ENCODE measurements at places on chromosomes 16 and 17. TPM values are rescaled to one million over a fixed set of nuclear protein-coding genes. Genes with fewer than 3 reads are reported as not detected.

Gene TMEM100
- polyA plus RNA-seq = 127 TPM

Gene CMTM1
- polyA plus RNA-seq = 0.41 TPM

Gene SCGB1C2
- not detected for polyA plus RNA-seq

Gene DBNDD1
- polyA plus RNA-seq = 5.8 TPM

Gene TMEM186
- 6.5 TPM for polyA plus RNA-seq

Gene PPL
- polyA plus RNA-seq = 19.9 TPM

Gene C1QL1
- polyA plus RNA-seq = 0.10 TPM

Gene MRC2
- 58.1 TPM for polyA plus RNA-seq

Gene MEIOB
- polyA plus RNA-seq = 0.28 TPM

Gene DHRS7C
- not detected for polyA plus RNA-seq

DNA sequence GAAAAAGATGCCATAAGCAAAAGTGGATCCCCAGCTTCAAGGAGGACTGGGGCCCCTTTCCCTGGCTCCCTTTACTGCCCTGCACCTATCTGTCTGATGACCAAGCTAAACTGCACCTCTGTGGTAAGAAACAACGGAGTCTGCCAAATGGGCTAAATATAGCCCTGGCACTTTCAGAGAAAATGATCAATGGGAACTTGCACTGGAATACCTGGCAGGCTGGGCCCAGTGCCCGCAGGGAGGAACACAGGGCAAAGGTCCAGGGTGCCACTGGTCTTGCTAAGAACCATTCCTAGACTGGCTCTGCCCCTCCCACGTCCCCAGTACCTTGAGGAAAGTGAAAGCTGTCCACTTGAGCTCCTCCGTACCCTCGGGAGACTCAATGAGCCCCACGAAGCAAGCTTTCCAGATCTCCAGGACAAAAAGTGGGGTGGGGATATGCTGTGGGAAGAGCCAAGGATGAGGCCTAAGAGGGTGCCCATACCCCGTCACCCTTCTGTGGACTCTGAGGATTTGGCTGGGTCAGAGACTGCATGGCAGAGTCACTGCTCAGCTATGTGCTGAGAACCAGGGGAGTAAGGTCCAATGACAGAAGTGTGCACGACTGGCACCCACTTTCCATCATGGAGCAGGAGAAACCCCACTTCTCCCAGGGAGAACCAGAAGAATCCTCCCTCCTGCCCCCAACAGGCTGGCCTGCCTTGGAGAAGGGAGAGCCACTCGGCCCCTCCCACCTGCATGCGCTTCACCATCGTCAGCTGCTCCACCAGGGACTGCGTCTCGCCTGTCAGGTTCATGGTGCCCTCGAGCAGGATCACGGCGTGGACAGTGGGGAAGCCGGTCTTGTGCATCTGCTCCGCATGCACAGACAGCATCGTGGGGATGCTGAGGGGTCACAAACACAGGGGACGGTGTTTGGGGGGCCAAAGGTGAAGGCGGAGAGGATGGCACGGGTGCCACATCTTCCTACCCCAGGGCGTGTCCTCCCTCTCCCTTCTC, 17.4 kb downstream of the CSF3 start:
- H3K36me3 ChIP-seq = peaks cover 59% of the 10 kb centered on the region
- no peak for DNase-seq
- no peaks in the 10 kb centered on the region for H3K4me1 ChIP-seq
- H3K27me3 ChIP-seq = no peaks in the 10 kb centered on the region
- H3K4me3 ChIP-seq = no peak overlapping the region

GRCh38 chr17:8941520-8941919, 24.0 kb downstream of the PIK3R5 start:
- no peaks in the 10 kb centered on the region for H3K27me3 ChIP-seq
- no peak overlapping the region for H3K4me3 ChIP-seq
- H3K4me1 ChIP-seq = no peaks in the 10 kb centered on the region

GRCh38 chr17:51793686-51794085, 364.8 kb downstream of the CA10 start:
- no peaks in the 10 kb centered on the region for H3K36me3 ChIP-seq
- no peak overlapping the region for H3K27ac ChIP-seq
- no peak for DNase-seq
- H3K4me3 ChIP-seq = no peak overlapping the region

DNA sequence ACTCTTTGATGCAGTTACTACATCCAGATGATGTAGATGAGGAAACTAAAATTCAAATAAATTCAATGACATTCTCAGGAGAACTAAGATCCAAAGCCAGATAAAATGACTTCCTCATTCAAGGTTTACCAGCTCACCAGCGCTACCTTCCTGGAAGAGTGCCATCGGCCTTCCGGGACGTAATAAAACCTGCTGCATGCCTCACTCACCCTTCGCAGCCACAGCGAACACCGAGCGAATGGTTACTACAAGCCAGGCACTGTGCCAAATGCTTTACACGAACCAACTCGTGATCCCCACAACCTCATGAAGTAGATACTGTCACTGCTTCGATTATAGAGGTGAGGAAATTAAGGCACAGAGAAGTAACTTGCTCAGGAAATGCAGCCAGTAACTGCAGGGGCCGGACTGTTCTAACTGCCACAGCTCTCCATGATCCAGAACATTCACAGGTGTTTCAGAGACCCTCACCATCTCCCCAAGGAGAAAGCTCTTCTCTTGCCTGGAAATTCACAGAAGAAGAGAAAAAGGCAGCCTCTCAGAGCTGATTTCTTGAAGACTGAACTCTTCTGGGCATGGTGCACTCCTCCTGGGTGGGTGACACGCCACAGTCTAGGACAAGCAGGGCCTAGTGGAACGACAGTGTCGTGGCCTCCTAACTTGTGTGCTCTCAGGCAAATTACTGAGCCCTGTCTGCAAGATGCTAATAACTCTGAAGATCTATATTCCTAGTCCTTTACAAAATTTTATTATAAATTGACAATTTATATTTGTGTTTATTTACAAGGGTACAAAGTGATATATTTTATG, 46.8 kb downstream of the HIC1 start:
- no peak overlapping the region for H3K4me3 ChIP-seq
- H3K27ac ChIP-seq = peak overlapping the region; percentile 37
- no peaks in the 10 kb centered on the region for H3K27me3 ChIP-seq
- peak; percentile 38 for DNase-seq

- H3K4me3 ChIP-seq = no peak overlapping the region
- H3K4me1 ChIP-seq = peaks cover 2% of the 10 kb centered on the region
- no peak overlapping the region for H3K27ac ChIP-seq
- no peaks in the 10 kb centered on the region for H3K27me3 ChIP-seq
- no peak for DNase-seq
These were observed 64.9 kb downstream of the SPACA3 start for GRCh38 chr17:33056399-33057146.

DNA sequence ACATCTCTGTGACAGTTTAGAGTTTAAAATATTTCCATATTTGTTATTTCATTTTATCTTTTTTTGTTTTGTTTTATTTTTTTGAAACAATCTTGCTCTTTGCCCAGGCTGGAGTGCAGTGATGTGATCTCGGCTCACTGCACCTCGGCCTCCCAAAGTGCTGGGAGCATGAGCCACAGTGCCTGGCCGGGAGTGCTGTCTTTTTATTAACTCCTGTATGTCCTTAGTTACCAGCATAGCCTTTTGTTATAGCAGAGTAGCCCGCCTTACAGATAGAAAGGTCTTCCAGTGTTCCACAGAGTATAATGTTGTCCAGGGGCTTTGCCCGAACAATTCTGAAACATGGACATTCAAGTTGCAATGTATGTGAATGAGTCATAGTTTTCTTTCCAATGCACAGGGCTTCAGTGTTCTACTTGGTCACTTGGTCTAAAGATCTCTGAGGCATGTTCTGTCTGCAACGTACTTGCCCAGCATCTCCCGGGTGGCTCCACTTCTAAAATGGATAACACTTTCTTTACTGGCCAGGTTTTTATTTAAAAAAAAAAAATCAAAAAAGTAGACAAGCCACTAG, 125.6 kb downstream of the KCNJ18 start:
- no peaks in the 10 kb centered on the region for H3K36me3 ChIP-seq
- no peaks in the 10 kb centered on the region for H3K4me1 ChIP-seq
- H3K27ac ChIP-seq = no peak overlapping the region
- no peaks in the 10 kb centered on the region for H3K27me3 ChIP-seq
- no peak overlapping the region for H3K4me3 ChIP-seq

DNA sequence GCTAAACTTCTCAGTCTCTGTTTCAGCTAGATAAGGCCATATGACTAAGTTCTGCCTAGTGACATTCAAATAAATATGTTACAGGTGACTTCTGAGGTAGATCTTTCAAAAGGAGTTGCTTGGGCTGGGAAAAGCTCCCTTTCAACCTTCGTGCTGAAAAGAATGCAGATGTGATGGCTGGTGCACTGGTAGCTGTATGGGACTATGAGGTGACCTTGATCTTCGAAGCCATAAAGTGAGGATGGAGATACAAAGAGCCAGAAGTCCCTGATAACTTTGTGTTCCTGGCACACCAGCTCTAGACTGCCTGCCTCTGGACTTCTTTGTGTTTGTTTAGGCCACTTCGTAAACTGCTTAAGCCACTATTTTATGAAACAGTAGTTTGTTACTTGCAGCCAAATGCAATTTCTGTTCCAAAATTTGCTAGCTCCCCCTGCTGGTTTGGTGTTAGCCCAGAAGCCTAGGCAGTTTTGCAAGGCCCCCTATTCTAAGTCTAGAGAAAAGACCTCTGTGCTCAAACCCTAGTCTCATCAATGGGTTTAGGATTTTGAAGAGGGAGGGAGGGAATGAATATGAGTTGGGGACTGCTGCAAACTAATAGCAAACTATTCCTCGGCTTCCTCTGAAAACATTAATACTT, 23.3 kb upstream of the ERCC4 start:
- H3K36me3 ChIP-seq = no peaks in the 10 kb centered on the region
- no peak overlapping the region for H3K27ac ChIP-seq
- H3K4me1 ChIP-seq = no peaks in the 10 kb centered on the region
- DNase-seq = no peak
- no peaks in the 10 kb centered on the region for H3K27me3 ChIP-seq

GRCh38 chr17:39485555-39485954, 24.3 kb downstream of the CDK12 start:
- DNase-seq = no peak
- H3K4me3 ChIP-seq = no peak overlapping the region
- peaks cover 5% of the 10 kb centered on the region for H3K36me3 ChIP-seq
- H3K27ac ChIP-seq = no peak overlapping the region
- no peaks in the 10 kb centered on the region for H3K4me1 ChIP-seq

DNA sequence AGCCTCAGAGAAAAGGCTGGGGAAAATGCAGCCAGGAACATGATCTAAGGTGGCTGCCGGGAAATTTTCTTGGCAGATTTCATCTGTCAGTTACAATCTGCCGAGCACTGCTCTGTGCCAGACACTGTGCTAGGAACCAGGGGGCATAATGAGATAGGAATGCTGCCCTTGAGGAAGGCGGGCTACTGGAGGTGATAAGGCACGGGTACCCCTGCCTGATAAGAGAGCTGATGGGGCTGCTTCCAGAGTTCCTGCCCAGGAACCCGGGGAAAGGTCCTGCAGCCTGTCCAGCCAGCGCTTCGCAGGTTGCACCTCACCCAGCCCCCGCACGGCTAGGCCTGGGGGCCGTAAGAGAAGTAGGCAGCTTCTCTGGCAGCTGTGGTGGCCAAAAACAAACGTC, 3.1 kb downstream of the SCNN1G start:
- no peaks in the 10 kb centered on the region for H3K4me1 ChIP-seq
- no peaks in the 10 kb centered on the region for H3K36me3 ChIP-seq
- H3K27ac ChIP-seq = no peak overlapping the region

DNA sequence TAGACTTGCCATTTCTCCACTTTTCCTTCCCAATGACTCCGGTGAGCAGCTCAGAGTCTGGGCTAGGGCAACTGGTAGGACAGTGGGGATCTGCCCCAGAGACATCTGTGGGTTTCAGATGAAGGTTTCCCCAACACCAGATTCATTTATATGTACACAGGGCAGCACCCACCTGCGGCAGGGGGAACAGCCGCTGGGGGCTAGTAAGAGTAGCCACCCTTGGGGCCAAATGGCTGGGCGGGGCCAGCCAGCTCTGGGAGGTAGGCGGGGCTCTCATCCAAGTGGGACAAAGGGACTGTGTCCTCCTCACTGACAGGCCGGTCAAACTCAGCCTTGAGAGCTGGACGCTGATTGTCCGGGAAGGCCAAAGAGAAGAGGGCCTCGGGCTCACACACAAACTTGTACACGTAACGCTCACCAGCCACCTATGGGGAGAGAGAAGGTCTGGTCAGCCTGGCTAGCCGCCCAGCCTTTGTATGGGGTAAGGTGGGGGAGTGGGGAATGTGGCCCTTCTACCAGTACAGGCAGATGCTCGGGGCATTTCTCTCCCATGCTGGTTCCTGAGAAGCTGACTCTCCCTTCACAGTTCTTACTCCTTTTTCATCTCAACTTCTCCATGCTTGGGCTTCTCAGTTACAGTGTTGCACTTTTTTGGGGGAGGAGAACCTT, 17.7 kb downstream of the ETV4 start:
- H3K4me1 ChIP-seq = peaks cover 10% of the 10 kb centered on the region
- no peaks in the 10 kb centered on the region for H3K27me3 ChIP-seq
- no peak for DNase-seq
- H3K4me3 ChIP-seq = no peak overlapping the region
- H3K27ac ChIP-seq = no peak overlapping the region
- peaks cover 15% of the 10 kb centered on the region for H3K36me3 ChIP-seq

DNA sequence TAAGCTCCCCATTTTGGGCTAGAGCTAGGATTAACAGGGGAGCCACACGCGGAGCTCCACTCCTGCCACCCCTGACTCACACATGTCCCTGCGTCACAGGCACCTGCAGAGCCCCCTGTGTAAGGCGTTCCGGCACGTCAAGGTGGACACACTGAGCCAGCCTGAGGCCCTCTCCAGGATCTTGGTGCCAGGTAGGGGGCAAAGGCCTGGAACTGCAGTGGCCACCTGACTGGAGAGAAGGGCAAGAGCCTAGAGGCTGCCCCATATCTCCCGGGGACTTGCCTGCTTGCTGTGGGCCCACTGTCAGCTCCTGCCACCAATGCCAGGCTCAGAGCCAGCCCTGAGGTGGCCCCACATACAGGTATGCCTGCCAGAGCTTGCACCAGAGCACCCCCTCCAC, 33.7 kb downstream of the NECAB2 start:
- H3K27ac ChIP-seq = no peak overlapping the region
- H3K4me1 ChIP-seq = no peaks in the 10 kb centered on the region
- H3K27me3 ChIP-seq = no peaks in the 10 kb centered on the region
- H3K36me3 ChIP-seq = no peaks in the 10 kb centered on the region
- DNase-seq = no peak

- no peak for DNase-seq
- H3K4me1 ChIP-seq = no peaks in the 10 kb centered on the region
- no peak overlapping the region for H3K27ac ChIP-seq
- no peak overlapping the region for H3K4me3 ChIP-seq
These were observed 24.4 kb upstream of the SMG1 start for GRCh38 chr16:18950469-18951185.

- no peaks in the 10 kb centered on the region for H3K27me3 ChIP-seq
- no peak for DNase-seq
- no peak overlapping the region for H3K4me3 ChIP-seq
- H3K36me3 ChIP-seq = no peaks in the 10 kb centered on the region
These were observed 1.8 kb upstream of the CBFA2T3 start for GRCh38 chr16:88978608-88979346.

GRCh38 chr17:77489893-77490255, 349.1 kb downstream of the SEC14L1 start:
- peak overlapping the region; percentile 17 for H3K27ac ChIP-seq
- H3K4me3 ChIP-seq = no peak overlapping the region
- no peak for DNase-seq
- H3K36me3 ChIP-seq = peaks cover 80% of the 10 kb centered on the region
- H3K27me3 ChIP-seq = no peaks in the 10 kb centered on the region

GRCh38 chr17:72588561-72588960, 467.7 kb downstream of the SOX9 start:
- H3K4me1 ChIP-seq = peaks cover 30% of the 10 kb centered on the region
- H3K27ac ChIP-seq = peak overlapping the region; percentile 89
- H3K27me3 ChIP-seq = peaks cover 2% of the 10 kb centered on the region
- no peak overlapping the region for H3K4me3 ChIP-seq
- no peak for DNase-seq
- no peaks in the 10 kb centered on the region for H3K36me3 ChIP-seq

Measured in lung (tissue), 17 donors.